Iris pigment epithelial cell (primary cell): ENCODE measurements at places on chromosomes 2 and 18.

GRCh38 chr2:177235855-177236437, 23.4 kb downstream of the HNRNPA3 start:
- no peak for DNase-seq

DNA sequence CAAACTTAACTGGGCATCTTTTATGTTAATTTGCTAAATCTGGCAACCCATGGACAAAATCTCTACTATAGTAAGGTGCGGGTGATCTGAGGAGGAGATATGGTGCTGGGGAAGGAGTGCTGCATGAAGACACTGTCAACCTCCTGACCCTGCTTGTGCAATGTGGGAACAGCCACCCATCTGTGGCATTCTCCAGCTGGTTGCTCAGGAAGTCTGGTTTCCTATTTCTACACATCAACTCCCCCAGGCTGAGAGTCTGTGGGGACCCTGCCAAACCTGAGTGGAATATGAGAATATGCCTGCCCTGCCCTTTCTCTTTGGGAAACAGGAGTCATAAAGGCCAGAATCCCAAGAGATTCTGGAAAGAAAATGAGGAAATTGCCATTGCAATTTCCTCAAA, 60.1 kb upstream of the PAX3 start:
- no peak for DNase-seq

- no peak for DNase-seq
Measured at GRCh38 chr18:49081511-49082155, 130.9 kb upstream of the SMAD7 start.

- DNase-seq: no peak
Measured at GRCh38 chr2:137886083-137886831, 78.0 kb upstream of the HNMT start.

GRCh38 chr2:34029073-34029472, 430.0 kb upstream of the FAM98A start:
- DNase-seq: no peak

GRCh38 chr2:170217778-170218251, 39.9 kb downstream of the MYO3B start:
- peak; percentile 6 for DNase-seq

DNA sequence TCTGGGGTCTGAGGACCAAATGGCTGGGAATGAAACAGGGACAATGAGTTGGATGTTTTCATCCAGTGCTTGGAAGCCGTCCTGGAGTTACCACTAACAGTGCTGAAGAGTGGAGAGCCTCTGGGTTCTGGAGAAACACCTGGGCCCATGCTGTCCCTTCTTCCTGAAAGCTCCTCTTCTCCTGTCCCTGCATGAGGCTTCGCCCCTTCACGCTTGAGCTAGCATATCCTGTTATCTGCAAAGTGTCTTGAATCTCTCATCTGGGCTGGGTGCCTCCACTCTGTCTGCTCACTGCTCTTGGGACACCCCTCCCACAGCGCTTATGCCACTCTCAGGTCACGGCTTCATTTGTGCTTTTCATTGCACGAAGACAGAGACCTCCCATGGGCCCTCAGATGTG, 154.5 kb downstream of the MYCN start:
- DNase-seq: no peak

- DNase-seq: no peak
Measured at GRCh38 chr18:3689986-3690763, 240.2 kb downstream of the TGIF1 start.

DNA sequence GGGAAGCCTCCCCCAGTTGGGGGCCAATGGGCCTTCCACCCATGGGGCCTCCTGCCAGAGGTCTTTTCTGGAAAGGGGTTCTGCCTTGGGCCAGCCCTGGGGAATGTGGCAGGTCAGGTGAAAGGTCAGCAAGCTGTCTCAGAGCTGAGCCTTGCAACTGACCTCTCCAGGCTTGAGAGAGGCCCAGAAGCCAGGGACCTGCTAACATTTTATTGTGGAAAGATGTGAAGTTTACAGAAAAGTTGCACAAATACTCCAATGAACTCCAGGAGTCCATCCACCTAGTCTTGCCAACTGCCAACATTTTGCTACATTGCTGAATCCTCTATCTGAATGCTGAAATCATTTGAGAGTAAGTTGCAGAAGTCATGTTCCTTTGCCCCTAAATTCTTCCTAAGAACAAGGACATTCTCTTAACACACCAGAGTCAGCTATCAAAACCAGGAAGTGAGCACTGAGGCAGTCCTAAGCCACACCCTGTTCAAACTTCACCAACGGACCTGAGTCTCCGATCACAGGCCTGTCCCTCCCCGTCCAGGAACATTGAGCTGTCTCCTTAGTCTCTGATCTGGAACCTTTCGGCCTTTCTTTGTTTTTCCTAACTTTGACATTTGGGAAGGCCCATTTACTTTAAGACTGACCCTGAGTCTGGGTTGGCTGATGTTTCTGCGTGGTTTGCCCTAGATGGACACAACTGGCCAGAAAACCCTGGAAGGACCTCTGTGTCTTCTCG, 4.0 kb downstream of the SNORC start:
- no peak for DNase-seq

DNA sequence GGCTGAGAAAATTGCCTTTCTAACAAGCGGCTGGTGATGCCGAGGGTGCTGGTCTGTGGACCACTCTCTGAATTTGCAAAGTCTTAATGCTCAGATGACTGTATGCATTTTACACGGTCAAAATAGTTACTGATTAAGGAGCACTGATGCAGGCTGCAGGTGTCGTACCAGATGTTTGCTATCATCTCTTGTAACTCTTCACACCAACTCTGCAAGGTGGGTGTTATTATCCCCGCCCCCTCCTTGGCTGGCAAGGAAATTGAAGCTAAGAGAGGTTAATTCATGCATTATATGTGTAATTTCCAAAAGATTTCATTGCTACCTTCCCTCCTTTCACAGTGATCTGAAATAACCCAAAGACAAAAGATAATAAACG, 13.0 kb upstream of the LBH start:
- no peak for DNase-seq

GRCh38 chr2:205797866-205798265, 115.6 kb downstream of the NRP2 start:
- no peak for DNase-seq

GRCh38 chr18:8734496-8734895, 29.1 kb downstream of the MTCL1 start:
- DNase-seq: no peak

DNA sequence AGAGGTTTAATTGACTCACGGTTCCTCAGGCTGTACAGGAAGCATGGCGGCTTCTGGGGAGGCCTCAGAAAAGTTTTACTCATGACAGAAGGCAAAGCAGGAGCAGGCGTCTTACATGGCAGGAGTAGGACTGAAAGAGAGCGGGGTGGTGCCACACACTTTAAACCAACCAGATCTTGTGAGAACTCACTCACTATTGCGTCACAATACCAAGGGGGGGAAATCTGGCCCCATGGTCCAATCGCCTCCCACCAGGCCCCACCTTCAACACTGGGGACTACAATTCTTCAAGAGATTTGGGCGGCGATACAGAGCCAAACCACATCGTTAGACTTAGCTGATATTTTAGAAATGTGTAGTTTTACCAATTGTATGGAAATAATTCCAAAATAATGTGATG, 77.6 kb upstream of the SLC4A10 start:
- no peak for DNase-seq

DNA sequence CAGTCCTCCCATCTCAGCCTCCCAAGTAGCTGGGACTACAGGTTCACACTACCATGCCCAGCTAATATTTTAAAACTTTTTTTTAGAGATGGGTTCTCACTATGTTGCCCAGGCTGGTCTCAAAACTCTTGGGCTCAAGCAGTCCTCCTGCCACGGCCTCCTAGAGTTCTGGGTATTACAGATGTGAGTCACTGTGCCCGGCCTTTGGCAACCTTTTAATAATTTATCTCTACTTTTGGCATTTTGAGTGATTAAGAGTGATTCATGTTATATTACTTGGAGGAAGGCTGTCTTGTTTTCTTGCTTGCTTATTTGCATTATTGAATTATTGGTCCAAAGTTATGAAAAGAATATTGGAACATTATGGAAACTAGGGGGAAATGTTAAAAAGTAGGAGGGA, 24.3 kb downstream of the NCOA1 start:
- peak; percentile 12 for DNase-seq

DNA sequence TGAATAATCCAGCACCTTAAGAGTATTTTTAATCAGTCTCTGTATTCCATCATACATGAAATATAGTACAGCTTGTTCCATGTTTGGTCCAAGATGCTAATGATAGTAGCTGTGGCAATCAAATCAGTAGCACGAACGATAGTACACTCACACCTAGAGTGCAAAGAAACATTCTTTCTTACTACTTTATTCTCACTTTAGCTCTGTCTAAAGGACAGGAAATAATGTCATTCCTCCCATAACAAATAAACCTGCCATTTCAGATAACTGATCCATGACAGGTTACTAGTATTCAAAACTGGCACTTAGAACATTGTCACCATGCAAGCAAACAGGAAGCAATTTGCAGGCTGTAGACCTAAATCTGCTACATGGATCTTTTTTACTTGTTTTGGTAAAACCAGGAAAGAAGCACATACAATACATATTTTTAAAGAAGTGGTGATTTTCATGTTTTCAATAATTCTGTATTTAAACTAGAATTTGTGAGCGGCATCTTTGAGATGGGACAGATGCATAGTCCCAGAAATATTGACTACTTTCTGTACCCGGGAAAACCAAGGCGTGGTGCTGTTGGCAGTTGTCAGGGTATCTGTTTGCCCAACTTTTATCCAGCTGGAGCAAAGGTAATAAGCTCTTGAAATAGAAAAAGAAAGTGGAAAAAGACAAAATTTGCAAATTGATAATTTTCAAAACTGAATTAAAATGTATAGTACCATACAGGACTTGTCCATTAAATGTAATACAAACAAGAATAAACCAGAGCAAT, 49.5 kb downstream of the IKZF2 start:
- DNase-seq: no peak

GRCh38 chr2:216370961-216371712, 1.1 kb downstream of the MARCHF4 start:
- DNase-seq: no peak

- DNase-seq: no peak
Measured at GRCh38 chr2:67954093-67954748, 108.6 kb downstream of the C1D start.

GRCh38 chr18:23235336-23235735, 100.1 kb downstream of the CABLES1 start:
- DNase-seq: no peak

DNA sequence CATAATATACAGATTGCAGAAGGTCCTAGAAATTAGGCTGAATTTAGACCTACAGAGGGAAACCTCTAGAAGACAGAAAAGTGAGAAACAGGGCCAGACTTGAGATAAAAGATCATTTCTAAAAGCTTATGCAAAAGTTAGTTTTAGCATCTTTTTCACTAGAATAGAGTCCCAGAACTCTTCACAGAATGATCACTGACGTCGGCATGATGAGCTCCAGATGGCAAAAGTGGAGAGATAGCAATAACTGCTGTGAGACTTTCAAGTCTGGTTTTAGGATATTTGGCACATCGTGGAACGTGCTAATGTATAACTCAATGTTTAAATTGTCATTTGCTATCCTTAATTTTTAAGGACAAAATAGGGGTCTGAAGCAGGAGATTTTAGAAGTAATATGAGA, 1050.7 kb upstream of the CELF4 start:
- no peak for DNase-seq

- DNase-seq: peak; percentile 19
Measured at GRCh38 chr2:198054299-198054698, 249.9 kb downstream of the PLCL1 start.

DNA sequence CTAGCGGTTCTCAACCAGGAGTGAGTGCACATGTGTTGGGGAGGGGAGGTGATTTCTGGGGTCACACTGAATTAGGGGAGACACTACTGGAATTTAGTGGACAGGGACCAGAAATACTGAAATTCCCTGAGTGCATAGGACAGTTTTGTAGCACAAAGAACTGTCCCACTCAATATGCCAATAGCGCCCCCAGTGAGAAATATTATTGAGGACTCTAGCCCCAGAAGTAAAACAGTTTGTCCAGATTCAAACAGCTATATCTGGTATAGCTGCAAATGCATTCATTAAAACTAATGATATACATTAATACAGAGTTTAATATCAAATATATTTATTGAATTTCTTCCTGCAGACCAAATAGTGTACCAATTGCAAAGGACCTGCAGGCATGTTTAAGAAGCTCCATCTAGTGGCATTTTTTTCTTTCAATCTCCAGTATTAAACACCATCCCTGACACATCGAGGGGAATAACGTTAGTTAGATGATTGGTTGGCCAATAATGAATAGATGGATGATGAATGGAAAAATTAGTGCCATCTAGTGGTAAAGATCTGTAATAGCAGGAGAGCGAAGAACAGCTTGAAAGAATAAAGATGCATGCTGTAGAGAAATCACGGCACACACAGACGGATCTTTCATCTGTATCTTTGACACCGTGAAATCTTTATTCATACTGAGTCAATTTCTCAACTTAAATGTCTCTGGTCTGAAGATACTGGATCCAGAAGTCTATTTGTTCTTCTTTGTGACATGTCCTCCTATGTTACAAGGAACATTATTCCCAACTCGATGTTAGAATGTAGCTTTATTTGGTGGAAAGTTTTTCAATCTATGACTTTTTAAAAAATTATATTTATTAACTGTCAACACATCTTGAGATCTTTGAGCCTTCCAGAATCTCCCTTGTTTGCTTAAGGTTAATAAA, 62.5 kb downstream of the DHRS9 start:
- DNase-seq: peak; percentile 51

DNA sequence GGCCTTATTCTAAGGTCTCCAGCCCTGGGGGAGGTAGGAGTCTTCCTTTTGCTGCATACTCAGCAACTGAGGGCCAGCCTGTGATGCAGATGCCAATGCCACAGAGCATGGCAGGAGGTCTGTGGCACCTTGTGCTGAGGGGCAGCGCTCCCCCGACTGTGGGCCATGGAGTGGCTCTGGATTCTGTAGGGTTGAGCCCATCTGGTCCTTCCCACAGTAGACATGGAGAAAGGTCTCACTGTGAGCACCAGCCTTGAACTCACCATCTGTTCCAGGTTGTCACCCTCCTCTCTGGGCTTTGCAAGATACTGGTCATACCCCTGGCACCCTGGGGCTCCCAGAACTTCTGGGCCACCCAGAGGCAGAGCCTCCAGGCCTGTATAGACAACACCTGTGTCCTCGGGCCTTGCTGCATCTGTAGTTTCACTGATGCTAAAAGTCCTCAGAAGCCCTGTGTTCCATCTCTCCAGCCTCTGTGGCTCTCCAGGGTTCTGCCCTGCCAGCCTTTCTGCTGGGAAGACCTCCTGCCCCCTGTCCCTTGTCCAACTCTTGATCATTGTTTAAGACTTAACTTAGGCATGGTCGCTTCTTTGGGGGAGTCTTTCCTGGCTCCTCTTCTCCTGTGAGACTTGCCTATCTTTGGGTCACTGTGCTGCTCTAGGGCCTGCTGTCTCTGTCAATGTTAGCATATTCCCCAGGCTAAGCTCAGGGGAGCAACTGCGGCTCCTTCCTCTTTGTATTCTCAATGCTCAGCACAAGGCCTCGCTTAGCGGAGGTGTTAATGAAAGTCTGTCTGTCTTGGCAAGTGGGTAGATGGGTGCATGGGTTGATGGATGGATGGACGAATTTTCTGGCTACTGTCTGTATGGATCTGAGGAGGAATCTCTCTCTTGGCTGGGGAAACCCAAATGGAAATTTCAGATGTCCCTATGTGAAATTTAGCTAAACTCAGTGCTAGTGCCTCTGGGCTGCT, 160.9 kb downstream of the DYSF start:
- DNase-seq: no peak
